ENCODE measurements at places on chromosomes 4 and X. TPM values are rescaled to one million over a fixed set of nuclear protein-coding genes. Genes with fewer than 3 reads are reported as not detected.

MAGEA2 gene
- total RNA-seq = not detected

CSN1S1 gene
- total RNA-seq = not detected

INPP4B gene
- 39.8 TPM for total RNA-seq

MTNR1A gene
- not detected for total RNA-seq

- no peak overlapping the region for H3K27ac ChIP-seq
- H3K36me3 ChIP-seq = no peaks in the 10 kb centered on the region
- H3K4me3 ChIP-seq = no peak overlapping the region
Measured at GRCh38 chr4:52912608-52913007, 50.5 kb downstream of the RASL11B start.

DNA sequence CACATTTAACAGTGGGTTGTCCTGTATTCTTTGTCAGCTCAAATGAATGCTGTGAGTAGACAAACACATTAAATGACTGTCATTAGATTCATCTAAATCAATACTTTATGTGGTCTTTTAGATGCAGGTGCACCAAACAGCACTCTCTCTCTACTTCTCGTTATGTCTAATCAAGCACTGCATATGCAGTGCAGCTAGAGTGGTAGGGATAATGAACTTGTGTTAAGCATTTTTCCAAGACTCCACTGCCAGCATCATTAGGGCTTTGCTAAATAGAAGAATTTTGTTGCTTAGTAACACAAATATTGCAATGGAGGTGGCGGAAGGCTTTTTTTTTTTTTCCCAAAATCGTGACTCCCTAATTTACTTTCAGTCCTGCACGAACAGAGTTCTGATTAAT is 447.0 kb upstream of the GALNT7 start:
- no peak overlapping the region for H3K27ac ChIP-seq
- H3K4me1 ChIP-seq = no peaks in the 10 kb centered on the region
- H3K27me3 ChIP-seq = no peaks in the 10 kb centered on the region
- no peak overlapping the region for H3K4me3 ChIP-seq
- DNase-seq = no peak

DNA sequence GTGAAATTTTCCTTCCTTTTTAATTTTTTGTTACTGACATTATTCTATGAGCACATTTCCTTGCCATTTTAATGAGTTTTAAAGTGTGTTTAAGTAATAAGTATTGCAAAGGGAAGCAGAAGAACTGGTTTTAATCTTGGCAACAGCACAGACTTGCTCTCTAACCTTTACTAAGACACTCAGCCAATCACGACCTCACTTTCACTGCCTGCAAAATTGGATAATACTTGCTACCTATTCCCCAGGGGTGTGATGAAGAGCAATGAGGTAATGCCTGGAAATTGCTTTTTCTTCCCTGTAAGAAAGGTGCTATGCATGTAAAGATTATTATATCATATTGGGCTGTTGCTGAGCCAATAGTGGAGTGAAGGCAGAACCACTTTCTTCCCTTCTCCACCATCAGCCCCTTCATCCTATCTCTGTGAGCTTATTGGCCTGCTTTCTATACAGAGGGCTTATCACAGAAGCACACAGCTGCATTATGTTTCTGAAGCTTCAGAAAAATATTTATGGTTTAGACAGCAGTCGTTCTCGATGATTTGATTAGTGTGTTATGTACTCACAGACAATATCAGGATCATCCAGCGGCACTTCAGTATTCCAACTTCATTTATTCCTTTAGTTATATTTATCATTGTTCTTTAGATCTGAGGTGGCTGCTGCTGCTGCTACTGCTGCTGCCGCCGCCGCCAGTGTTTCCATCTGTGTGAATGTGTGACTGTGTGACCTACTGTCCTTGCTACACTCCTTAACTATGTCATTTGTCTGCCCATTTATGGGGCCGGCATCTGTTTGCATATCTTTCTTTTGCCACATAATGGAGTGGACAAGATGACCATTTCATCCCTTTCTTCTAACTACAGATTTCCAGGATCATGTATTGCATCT is 255.1 kb downstream of the C4orf33 start:
- no peaks in the 10 kb centered on the region for H3K27me3 ChIP-seq
- H3K36me3 ChIP-seq = no peaks in the 10 kb centered on the region
- H3K27ac ChIP-seq = no peak overlapping the region

DNA sequence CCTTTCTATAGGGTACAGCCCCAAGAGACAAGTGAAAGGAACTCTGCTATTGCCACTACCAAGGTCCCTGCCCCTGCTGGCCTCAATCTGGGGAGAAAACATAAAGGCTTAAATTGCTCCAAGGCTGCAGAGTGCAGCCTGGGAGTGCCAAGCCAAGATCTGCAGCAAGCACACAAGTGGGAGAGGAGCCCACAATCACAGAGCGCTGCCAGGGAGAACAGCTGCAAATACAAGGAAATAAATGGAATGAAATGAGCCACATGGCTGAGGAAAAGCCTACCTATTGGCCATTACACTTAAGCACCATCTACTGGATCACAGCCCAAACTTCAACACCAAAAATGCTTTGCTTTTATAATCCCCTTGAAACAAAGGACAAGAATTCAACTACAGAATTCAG is 582.4 kb downstream of the FAM133A start:
- H3K27me3 ChIP-seq = no peaks in the 10 kb centered on the region
- H3K4me1 ChIP-seq = no peaks in the 10 kb centered on the region
- H3K27ac ChIP-seq = no peak overlapping the region
- H3K36me3 ChIP-seq = no peaks in the 10 kb centered on the region
- H3K4me3 ChIP-seq = no peak overlapping the region

- no peaks in the 10 kb centered on the region for H3K27me3 ChIP-seq
- no peaks in the 10 kb centered on the region for H3K36me3 ChIP-seq
- H3K4me3 ChIP-seq = no peak overlapping the region
- no peaks in the 10 kb centered on the region for H3K4me1 ChIP-seq
Measured at GRCh38 chr4:93879919-93880318, 51.4 kb downstream of the ATOH1 start.

DNA sequence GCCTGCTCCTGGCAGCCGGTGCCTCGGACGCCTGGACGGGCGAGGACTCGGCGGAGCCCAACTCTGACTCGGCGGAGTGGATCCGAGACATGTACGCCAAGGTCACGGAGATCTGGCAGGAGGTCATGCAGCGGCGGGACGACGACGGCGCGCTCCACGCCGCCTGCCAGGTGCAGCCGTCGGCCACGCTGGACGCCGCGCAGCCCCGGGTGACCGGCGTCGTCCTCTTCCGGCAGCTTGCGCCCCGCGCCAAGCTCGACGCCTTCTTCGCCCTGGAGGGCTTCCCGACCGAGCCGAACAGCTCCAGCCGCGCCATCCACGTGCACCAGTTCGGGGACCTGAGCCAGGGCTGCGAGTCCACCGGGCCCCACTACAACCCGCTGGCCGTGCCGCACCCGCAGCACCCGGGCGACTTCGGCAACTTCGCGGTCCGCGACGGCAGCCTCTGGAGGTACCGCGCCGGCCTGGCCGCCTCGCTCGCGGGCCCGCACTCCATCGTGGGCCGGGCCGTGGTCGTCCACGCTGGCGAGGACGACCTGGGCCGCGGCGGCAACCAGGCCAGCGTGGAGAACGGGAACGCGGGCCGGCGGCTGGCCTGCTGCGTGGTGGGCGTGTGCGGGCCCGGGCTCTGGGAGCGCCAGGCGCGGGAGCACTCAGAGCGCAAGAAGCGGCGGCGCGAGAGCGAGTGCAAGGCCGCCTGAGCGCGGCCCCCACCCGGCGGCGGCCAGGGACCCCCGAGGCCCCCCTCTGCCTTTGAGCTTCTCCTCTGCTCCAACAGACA is 4.4 kb downstream of the SOD3 start:
- peaks cover 41% of the 10 kb centered on the region for H3K27me3 ChIP-seq
- H3K4me3 ChIP-seq = no peak overlapping the region
- H3K27ac ChIP-seq = no peak overlapping the region
- no peaks in the 10 kb centered on the region for H3K4me1 ChIP-seq
- H3K36me3 ChIP-seq = no peaks in the 10 kb centered on the region

GRCh38 chr4:126341927-126342326 is 1027.2 kb downstream of the FAT4 start:
- no peak overlapping the region for H3K4me3 ChIP-seq
- H3K27me3 ChIP-seq = no peaks in the 10 kb centered on the region
- no peak overlapping the region for H3K27ac ChIP-seq
- DNase-seq = no peak

GRCh38 chr4:6122496-6122895 is 77.9 kb downstream of the JAKMIP1 start:
- H3K27ac ChIP-seq = no peak overlapping the region
- H3K27me3 ChIP-seq = no peaks in the 10 kb centered on the region
- no peak overlapping the region for H3K4me3 ChIP-seq
- DNase-seq = no peak

DNA sequence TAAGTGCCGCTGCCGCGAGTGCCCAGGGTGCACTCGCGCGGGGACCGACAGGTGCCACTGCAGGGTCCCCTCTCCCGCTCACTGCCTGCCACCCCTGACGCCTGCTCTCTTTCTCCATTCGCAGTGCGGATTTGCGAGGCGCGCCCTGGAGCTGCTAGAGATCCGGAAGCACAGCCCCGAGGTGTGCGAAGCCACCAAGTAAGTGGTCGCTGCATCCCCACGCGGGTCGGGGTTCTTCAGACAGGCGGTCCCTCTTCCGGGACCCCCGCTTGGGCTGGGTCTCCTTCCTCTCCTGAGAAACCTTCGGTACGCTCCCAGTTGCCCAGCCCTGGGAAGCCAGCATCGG is 547 bp downstream of the GUCY1A1 start:
- no peak overlapping the region for H3K27ac ChIP-seq
- H3K36me3 ChIP-seq = no peaks in the 10 kb centered on the region
- no peak for DNase-seq
- peak overlapping the region; percentile 94 for H3K4me3 ChIP-seq
- H3K27me3 ChIP-seq = peaks cover 70% of the 10 kb centered on the region

- no peak overlapping the region for H3K27ac ChIP-seq
- peaks cover 6% of the 10 kb centered on the region for H3K36me3 ChIP-seq
- no peaks in the 10 kb centered on the region for H3K4me1 ChIP-seq
- DNase-seq = no peak
- H3K27me3 ChIP-seq = no peaks in the 10 kb centered on the region
Measured at GRCh38 chr4:53189011-53189410, 176.8 kb downstream of the SCFD2 start.

GRCh38 chr4:4726051-4726450 is 133.4 kb upstream of the MSX1 start:
- H3K4me1 ChIP-seq = no peaks in the 10 kb centered on the region
- no peak overlapping the region for H3K4me3 ChIP-seq
- H3K27me3 ChIP-seq = no peaks in the 10 kb centered on the region
- no peak overlapping the region for H3K27ac ChIP-seq

DNA sequence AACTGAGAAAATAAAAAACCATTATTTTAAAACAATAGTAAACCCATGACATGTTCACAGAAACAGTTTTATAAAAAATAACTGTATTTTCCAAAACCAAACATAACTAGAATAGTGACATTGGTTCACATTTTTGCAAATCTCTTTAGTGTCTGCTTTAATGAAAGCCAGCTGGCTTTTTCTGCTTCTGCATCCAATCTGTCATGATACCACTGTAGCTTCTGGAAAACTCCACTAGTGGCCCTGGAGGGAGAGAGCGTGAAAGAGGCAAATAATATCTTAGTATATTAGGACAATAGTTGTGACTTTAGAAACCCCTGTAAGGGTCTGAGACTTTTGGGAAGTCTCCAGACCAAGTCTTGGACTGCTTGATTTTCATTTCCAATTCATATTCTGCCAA is 31.1 kb downstream of the FGFBP1 start:
- no peak overlapping the region for H3K27ac ChIP-seq
- H3K36me3 ChIP-seq = no peaks in the 10 kb centered on the region
- peaks cover 11% of the 10 kb centered on the region for H3K27me3 ChIP-seq
- no peak for DNase-seq
- H3K4me3 ChIP-seq = no peak overlapping the region

- H3K27me3 ChIP-seq = peaks cover 6% of the 10 kb centered on the region
- DNase-seq = no peak
- H3K4me3 ChIP-seq = no peak overlapping the region
- no peaks in the 10 kb centered on the region for H3K36me3 ChIP-seq
- no peak overlapping the region for H3K27ac ChIP-seq
Measured at GRCh38 chr4:38152721-38153386, 192.7 kb downstream of the PTTG2 start.
